Stimulated activated CD4-positive, alpha-beta T cell treated with anti-CD3 and anti-CD28 coated beads, Interleukin-1b, Interleukin-23, amount 100 ng/mL, for 24 hours (primary cell): ENCODE measurements at places on chromosomes 4 and X.

DNA sequence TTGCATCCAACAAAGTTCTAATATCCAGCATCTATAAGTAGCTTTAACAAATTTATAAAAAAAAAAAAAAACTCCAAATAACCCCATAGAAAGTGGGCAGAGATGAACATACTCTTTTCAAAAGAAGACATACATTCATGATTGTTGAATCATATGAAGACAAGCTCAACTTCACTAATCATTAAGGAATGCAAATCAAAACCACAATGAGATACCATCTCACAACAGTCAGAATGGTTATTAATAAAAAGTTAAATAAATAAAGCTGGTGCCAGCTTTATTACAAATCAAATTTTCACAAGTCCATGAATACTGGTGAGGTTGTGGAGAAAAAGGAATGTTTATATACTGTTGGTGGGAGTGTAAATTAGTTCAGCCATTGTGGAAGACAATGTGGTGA lies 592.0 kb downstream of the IQCM start:
- no peak for DNase-seq

DNA sequence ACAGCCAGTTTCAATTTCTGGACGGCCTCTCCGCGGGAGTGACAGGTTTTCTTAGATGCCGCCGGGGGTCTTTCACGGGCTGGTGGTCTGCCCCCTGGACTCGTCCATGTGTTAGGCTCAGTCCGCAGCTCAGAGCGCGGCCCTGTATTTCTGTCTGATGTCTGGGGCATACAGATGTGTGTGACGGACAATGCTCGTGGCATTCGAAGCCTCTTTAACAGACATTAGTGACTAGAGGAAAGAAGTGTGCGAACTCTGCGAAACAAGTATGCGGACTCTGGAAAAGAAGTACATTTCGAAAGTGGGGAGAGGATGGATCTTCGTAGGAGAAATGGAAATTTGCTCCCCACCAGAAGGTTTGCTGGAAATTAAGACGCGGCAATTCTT lies 793 bp upstream of the DCUN1D4 start:
- DNase-seq, result no peak

DNA sequence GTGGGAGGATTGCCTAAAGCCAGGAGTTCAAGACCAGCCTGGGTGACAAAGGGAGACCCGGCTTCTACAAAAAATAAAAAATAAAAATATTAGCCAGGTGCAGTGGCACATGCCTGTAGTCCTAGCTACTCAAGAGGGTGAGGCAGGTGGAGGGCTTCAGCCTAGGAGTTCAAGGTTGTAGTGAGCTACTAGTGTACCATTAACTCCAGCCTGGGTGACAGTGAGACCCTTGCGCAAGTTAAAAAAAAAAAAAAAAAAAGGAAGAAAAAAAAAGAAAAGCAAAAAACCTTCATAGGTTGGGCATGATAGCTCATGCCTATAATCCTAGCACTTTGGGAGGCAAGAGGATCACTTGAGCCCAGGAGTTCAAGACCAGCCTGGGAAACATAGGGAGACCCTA lies 5.8 kb downstream of the SCLT1 start:
- DNase-seq, result no peak

- DNase-seq, result no peak
Measured at GRCh38 chrX:44061968-44062614, 88.9 kb upstream of the NDP start.

DNA sequence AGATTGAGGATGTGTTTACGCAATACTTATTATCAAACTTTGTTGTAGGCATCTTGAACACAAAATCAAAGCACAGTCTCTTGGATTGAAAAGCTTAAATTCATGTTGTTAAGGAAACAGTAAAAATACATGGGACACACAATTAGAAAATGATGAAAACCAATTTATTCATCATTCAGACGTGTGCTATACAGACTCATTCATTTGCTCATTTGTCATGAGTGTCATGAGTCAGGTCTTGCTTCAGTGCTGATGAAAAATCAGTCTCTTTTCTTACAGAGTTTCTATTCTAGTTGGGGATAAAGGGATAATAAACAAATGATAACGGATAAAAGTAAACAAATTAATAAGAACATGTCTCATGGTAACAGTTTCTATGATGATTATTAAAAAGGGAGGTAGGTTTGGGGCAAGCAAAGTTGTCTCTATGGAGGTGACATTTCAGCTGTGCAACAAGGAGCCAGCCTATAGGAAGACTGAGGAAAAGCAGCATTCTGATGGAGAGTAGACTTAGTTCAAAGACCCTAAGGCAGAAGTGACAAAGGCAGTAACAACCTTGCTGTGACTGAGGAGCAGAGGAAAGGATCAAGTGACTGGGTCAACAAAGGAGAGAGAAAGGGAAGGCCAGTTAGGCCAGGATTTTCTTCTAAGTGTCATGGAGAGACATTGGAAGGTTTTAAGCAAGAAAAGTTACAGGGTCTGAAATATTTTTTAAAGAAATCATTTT lies 224.0 kb upstream of the HHIP start:
- no peak for DNase-seq

GRCh38 chrX:8010105-8010504 lies 82.9 kb upstream of the PNPLA4 start:
- DNase-seq, result no peak

DNA sequence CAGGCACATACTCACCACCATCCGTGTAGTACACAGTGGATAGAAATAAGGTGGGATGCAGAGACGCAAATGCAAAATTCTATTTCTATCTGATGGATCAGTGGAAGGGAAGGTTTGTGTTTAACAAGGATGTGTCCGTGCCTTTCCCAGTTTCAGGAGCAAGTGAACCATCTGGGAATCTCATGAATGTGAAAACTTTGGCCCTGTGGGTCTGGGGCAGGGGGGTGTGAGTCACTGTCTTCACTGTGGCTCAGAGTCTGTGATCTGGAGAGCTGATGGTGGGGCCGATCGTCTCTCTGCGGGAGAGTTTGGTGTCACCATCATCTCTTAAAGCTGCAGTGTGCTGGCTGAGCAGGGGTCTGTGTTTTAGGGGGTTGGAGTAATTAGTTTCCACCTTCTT lies 179.3 kb upstream of the STS start:
- no peak for DNase-seq

DNA sequence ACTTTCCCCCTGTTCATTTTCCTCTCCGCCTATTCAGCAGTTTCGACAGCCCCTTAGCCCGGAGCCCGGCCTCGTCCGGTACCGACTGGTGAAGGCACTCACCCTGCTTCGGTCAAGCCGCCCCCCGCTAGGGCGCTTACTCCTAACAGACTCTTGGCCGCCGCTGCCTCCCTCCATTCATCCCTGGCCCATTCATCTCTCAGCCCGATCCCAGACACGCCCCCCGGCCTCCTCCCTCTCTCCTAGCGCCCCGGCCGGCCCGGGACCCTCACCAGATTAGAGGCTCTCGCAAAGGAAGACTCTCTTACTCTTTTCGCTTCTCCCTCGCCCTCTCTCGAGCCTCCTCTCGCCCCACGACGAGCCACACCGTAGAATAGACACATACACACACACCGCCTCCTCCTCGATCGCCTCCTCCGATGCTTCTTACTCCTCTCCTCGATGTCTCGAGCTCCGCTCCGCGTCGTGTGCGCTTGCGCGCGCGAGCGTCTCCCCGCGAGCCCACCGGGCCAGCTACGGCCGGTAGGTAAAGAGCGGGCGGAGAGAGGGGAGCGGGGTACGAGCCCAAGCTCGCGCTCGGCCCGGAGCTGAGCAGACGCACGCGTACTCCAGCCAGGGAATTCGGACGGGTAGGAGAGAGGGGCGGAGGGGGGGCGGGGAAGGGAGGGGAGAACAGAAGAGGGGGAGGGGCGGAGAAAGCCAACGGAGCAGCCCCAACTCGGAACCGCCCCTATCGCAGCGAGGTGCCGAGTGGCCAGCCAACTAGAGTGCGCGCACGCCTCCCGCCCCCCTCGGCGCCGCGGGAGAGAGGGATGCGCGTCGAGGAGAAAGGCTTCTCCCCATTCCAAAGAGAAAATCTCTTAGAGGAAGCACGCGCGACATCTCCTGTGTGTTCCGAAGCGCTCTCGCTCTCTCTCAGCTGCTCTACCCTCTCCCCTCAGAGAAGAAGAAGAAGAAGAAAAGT lies at the start of gene WNK3:
Gene WNK3, minus strand, starts transcription at position 633 of the 964 bp plus-strand sequence.
- DNase-seq, result no peak
